ENCODE measurements at places on chromosomes 2 and 18.

DNA sequence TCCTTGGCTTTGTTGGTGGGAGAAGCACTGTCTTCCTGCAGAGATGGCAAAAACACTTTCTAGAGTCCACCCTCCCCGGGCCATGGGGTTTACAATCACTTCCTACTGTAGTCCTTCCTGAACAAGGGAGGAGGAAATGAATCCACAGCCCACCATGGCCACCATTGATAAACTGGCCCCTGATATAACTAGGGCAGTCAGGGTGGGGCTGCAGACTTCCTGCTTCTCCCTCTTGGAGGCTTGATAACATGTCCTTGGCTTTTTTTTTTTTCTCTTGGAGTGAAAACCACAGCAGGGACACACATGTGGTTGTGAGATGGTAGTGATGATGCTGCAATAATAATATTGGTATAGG is 437.8 kb downstream of the ZNF521 start:
- no peak for DNase-seq

- no peak for DNase-seq
These were observed 241.2 kb downstream of the RPIA start for GRCh38 chr2:88932686-88933085.

DNA sequence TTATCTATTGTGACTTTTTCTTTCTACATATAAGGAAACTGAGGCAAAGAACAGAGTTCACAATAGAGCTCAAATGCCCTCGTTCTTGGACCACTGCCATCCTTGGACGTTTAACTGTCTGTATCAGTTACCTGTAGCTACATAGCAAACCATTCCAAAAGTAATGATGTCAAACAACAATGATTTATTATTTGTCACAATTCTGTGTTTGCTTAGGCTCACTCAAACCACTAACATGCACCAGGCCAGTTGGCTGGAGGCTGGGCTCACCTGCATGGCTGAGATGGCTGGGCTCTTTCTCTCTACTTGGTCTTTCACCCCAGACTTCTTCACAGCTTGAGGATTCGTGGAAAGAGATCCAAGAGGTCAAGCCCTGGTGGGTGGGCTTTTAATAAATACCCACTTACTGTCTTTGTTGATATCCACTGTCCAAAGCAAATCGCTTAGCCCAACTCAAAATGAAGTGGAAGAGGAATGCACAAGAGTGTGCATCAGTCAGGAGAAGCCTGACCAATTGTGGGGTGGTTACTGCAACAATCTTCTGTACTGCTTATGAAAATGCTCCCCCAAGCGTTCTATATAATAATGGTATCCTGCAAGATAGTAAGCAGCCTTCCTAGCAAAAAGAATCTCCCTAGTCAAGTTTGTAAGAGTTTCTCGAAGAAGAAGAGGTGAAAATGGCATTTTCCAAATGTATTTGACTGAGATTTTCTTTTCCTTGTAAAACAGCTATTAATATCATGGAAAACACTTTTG is 163.5 kb upstream of the NT5C1B start:
- no peak for DNase-seq

DNA sequence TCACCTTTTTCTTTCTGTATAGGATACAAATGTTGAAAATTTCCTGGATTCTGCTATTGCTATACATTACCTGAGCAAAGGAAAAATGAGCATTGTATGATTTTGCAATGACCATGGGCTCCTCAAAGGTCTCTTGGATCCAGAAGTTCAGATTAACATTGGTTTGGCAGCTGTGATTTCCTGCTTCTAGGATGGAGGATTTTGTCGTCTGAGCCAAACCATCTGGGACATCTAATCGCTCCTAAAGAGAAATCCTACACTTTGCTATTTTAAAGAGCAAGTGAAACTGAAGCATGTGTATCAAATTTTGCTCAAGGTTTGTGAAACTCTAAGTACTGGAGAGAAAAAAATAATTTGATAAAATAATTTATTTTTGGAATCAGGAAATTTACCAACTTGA is 115.1 kb upstream of the ST6GAL2 start:
- DNase-seq = no peak

DNA sequence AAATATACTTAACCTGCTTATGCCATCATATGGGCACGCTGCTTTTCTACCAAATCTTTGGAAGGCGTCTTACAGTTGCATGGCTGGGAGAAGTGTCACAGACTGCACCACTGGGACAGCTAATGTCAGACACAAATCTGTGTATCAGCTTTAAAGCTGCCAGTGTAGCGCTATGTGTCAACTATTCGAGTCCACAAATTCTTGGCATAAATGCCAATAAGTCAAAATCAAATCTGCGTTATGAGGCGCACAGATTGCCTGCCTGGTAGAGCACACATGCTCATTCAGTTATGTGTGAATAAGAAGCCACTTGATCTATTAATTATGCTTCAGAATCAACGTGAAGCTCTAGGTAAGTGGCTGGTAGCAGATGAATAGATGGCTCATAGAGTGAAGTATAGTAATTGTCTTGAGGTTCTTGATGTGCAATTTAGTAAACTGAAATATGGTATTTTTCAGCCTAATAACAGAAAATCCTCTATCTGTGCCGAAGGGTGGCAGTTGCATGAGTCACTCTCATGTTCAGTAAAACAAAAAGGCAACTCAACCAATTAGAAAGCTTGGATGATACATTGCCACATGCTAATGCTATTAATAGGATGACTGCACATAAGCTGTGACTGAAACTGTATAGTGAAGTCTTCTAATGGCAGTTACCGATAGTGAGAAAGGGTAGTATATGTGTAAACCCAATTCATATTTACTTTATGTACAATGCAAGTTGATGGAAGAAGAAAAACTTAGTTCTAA is 52.0 kb downstream of the DCC start:
- no peak for DNase-seq

DNA sequence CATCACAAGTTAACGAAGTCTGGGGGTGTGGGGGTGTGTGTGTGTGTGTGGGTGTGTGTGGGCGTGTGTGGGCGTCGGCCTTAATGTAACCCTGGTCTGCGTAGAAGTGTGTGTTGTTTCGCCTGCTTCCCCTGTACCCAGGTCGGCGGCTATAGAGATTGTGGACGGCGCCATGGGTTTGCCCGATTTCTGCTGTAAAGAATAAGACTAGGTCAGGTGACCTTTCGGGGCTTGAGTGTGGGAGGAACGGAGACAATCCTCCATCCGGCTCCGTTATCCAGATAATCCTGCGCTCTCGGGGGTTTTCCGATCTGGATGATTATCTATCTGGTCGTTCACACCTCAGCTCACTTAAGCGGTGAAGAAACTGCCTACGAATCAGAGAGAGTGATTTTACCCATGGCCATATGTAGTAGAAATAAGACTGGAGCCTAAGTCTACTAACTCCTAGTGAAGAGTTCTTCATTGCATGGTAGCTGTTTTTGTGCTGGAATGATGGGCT is 543 bp downstream of the HADHB start:
- no peak for DNase-seq

- no peak for DNase-seq
These were observed 116.9 kb downstream of the C1D start for GRCh38 chr2:67945940-67946339.

GRCh38 chr2:8248623-8248957 is 433.3 kb upstream of the ID2 start:
- no peak for DNase-seq

All from NCI-H1436 treated with DMSO at 0.1 percent for 48 hours (cell line).